ENCODE measurements at places on chromosomes 7 and 10. TPM values are rescaled to one million over a fixed set of nuclear protein-coding genes. Genes with fewer than 3 reads are reported as not detected.

The MUC3A gene
- not detected for total RNA-seq

DNA sequence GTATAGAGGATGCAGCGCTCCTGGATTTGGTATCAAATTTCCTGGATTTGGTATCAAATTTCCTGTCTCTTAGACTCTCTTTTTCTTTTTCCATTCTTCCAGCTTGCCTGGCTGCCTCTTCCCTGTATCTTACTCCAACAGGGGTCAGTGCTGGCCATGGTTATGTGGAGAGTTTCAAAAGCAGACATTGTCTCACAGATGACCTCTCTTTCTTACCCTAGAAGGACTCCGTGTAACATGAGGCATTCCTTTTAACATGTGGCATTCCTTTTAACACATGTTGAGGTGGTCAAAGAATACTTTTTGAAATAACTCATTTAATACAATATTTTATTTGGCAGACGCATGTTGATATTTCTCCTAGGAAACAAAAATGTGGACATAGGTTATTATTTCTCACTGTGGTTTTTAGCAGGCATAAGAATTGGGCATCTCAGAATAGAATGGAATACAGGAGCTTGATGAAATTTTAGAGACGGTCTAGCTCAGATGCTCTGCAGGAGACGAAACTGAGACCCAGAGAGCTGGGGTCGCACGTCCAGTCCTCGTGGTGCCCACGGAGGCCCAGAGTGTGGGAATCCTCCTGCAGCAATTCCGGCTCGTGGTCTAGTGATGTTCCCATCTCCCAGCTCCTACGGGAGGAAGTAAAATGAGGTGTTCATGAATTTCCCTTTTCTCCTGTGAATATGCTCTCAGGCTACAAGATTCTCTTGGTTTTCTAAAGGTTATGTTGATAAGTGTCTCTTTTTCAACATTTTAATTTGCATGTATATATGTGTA is 59.6 kb upstream of the PITRM1 start:
- DNase-seq, result peak; percentile 24

GRCh38 chr7:2051707-2052656 is 180.8 kb downstream of the MAD1L1 start:
- no peak for DNase-seq

The ADIRF gene
- 2.3 TPM for total RNA-seq

DNA sequence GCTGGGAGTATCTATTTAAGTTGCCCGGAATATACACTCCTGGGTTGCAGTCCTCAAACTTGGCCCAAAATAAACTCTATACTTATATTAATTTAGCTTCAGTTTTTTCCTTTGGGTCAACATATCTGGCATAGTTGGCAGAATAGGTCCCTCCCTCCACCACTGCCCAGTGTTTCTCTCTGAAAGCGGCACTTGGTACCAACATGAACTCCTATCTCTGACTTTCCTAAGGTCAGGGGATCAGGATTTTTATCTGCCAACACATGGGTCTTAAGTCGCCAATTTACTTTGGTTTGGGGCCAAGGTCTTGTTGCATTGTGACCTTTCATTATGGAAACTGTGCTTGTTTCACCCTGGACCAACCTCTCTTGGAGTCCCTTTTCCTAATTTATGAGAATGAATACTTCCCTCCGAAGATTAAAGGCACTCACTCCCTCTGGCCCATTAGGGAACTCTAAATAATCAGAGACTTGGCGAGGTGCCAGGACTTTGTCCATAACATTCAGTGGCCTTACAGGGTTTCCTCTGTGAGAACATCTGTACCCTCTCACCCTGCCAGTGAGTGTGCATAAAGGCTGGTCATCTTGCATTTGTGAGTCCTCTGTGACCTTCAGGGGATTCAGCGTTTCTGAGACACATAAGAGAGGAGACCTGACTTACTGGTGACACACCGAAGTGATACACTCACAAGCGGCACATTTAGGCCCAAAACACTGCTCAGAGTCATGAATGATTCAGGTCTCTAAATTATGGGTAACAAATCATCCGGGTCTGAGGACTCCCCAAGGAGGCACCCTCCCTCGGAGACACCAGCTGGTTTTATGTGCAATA is 19.7 kb upstream of the FKBP9 start:
- DNase-seq, result peak; percentile 61

The UCN3 gene
- not detected for total RNA-seq

GRCh38 chr7:115851291-115851690 is 179.3 kb downstream of the TFEC start:
- DNase-seq, result peak; percentile 73

- no peak for DNase-seq
These were observed 98.6 kb downstream of the PPP1R9A start for GRCh38 chr7:95006010-95006409.

The MSS51 gene
- total RNA-seq, result 1.1 TPM

- peak; percentile 65 for DNase-seq
These were observed 74.5 kb downstream of the PKD1L1 start for GRCh38 chr7:47873762-47874161.

- no peak for DNase-seq
These were observed 6.0 kb downstream of the IL15RA start for GRCh38 chr10:5971315-5971832.

DNA sequence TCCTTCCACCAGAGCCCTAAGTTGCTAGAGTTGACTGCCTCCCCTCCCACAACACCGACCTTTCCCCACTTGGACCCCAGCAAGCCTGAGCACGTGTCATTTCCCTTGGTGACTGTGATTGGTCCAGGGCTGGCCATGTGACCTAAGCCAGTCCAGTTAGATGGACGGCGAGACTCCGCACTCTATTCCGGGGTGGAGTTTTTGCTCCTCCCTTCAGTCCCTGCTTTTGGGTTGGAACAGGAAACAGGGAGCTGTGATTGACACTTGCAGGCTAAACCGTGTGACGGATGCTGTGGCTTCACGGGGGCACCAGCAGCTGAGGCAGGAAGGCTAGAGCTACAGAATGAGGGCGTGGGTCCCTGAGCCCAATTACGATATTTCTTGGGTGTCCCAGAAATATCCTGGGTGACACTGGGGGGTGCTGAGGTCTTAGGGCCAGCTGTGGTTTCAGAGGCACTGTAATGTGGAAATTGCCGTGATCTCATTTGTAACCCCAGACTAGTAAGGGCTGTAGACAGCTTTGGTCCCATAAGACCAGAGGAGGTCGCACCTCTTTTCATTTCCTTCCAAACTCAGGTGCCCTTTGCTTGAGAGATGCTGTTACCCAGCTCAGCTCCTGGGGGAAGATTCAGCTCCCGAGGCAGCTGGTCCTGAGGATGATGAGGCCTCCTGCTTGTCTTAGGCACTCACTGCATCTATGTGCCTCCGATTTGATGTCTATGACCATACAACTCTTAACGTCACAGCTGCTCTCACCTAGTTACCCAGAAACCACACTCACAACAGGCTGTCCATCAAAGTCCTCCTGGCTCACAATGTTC is 102.7 kb upstream of the NPTX2 start:
- DNase-seq, result no peak

GRCh38 chr10:7272008-7272407 is 138.8 kb downstream of the SFMBT2 start:
- DNase-seq, result no peak

The TSPAN15 gene
- not detected for total RNA-seq

The FZD8 gene
- total RNA-seq, result 3.6 TPM

The MCM7 gene
- 130 TPM for total RNA-seq

The CHST15 gene
- 0.18 TPM for total RNA-seq

GRCh38 chr10:51109801-51110533 is 35.7 kb downstream of the PRKG1 start:
- peak; percentile 85 for DNase-seq

DNA sequence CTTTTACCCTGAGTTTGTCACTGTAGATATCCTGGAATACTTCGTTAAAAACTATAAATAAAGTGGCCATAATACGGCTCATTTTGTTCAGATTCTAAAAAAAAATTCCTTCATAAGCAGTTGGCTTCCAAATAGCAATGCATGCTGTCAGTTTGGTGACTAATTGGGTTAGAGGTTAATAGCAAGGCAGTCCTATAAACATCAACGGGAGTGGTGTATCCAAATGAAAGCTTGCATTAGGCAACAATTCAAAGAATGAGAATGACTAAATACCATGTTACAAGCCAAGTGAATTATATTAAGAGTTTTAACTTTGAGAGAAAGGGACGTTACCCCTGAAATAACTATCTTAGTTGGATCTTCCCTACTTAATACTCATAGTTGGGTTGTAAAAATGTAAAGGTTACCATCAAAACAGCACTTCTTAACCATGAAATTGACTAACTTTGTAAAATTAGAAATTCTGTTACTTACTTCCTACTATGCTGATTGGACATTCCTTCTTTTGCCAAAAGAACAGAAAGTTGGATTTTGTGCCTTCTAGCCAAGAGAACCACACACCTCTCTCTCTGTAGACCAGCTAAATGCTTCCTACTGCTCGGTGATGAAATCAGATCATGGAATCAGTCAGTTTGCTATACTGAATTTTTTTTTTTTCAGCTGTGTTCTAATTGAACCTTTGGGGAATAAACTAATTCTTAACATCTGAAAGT is 98.0 kb downstream of the KAT6B start:
- DNase-seq, result peak; percentile 97

The TLX1 gene
- total RNA-seq, result not detected

- DNase-seq, result peak; percentile 36
These were observed 649 bp downstream of the IDE start for GRCh38 chr10:92573091-92573797.

The ABCC2 gene
- 0.36 TPM for total RNA-seq

- no peak for DNase-seq
These were observed 20.9 kb upstream of the TTYH3 start for GRCh38 chr7:2610898-2611297.

- DNase-seq, result no peak
These were observed 125.6 kb upstream of the STEAP4 start for GRCh38 chr7:88432301-88432700.

DNA sequence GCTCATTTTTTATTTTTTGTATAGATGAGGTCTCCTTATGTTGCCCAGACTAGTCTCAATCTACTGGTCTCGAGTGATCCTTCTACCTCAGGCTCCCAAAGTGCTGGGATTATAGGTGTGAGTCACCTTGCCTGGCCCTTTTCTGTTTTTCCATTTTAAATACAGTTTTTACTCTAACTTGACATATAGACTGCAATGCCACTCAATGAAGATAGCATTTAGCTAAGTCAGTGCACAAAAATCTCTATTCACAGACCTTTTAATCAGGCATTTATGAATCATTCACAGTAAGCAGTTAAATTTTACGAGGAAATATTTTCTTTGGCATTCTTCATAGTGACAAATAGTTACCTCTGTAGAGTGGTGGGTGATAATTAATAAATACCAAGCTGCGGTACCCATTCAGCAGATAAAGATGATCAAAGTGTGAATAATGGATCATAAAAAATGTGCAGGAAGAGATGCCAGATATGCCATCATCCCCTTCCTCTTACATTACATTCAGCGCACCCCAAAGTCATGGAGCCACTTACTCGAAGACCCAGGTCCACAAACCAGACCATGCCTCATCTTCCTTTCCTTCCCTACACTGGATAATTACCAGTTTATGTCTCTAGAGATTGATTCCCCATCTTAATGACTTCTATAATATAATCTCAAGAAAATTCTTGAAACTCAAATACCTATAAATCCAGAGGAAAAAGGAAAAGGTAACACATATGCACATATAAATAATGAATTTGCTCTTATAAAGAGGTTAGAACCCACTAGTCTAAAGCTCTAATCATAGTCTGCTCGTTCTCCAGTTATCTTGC is 56.0 kb downstream of the UBE2H start:
- DNase-seq, result peak; percentile 38

The SLC26A5 gene
- total RNA-seq, result not detected

DNA sequence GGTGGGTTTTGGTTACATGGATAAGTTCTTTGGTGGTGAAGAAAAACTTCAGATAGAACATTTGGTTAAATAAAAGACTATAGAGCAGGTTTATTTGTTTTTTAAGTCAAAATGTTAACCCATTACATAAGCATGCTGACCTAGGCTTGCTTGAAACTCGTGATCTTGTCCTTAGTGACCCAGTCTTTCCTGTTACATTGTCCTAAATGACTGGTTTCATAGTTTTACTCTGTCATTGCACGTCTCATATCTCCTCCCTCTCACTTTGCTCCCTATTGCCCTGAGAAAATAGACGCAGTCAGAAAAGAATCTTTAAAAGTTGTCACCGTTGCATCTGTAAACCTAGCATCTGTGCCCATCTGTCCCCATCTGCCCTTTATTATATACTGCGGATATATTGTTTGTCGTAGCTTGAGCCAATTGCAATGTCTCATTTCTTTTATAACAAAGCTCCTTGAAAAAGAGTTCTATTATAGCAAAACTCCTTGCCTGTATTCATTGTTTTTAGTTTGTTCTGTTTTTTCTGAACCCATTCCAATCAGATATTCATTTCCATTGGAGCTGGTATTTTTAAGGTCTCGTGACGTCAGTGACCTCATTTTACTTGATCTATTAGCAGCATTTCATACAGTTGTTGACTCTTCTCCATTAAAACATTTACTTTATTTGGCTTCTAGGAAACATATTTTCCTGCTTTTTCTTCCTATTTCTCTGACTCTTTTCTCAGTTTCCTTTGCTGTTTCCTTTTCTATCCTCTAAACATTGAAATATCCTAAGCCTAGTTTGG is 57.3 kb downstream of the HELLS start:
- DNase-seq, result no peak

The EPO gene
- not detected for total RNA-seq

- peak; percentile 20 for DNase-seq
These were observed 61.2 kb downstream of the SEMA3D start for GRCh38 chr7:85125651-85126131.

GRCh38 chr10:136465-136762 is 1.2 kb downstream of the ZMYND11 start:
- no peak for DNase-seq

The CXCL12 gene
- 15.8 TPM for total RNA-seq

GRCh38 chr7:27151931-27152815 is at the start of gene HOXA3:
Gene HOXA3, minus strand, starts transcription at chr7:27152583. Its CDS starts 41,943 bp downstream, at chr7:27110640.
- peak; percentile 59 for DNase-seq

GRCh38 chr7:74173866-74174605 is at the start of gene EIF4H:
Gene EIF4H, plus strand, starts transcription at chr7:74174356. Its CDS starts 28 bp downstream, at chr7:74174384.
- peak; percentile 95 for DNase-seq

DNA sequence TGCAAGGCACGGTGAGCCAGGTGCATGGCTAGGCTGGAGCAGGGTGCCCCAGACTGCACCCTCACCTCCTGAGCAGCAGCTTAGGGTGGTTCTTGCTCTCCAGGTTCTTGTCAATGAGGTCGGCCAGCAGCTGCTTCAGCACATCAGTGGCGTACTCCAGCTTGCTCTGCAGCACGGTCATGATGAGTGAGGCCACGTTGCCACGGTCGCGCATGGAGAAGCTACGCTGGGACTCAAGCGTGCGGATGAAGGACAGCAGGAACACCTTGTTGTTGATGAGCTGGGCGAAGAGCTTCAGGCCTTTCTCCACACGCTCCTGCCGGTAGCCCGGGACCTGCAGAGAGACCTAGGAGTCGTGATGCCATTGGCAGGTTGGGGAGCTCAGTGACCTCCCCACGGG is 408.0 kb downstream of the PLXNA4 start:
- no peak for DNase-seq

The AGR3 gene
- not detected for total RNA-seq

The OAT gene
- total RNA-seq, result 152 TPM

- no peak for DNase-seq
These were observed 6.5 kb downstream of the DIP2C start for GRCh38 chr10:682931-683447.

The PRSS37 gene
- total RNA-seq, result not detected

GRCh38 chr10:114485696-114486400 is 81.5 kb upstream of the AFAP1L2 start:
- no peak for DNase-seq

GRCh38 chr7:106613848-106614560 is 47.0 kb downstream of the CCDC71L start:
- DNase-seq, result peak; percentile 43

- DNase-seq, result no peak
These were observed 41.9 kb downstream of the ETV1 start for GRCh38 chr7:13947535-13947934.

The NYAP1 gene
- 0.28 TPM for total RNA-seq

The PNLIPRP1 gene
- total RNA-seq, result not detected

The SPDYE11 gene
- not detected for total RNA-seq

The ZNF746 gene
- total RNA-seq, result 6.7 TPM

Data from IMR-90 (cell line).